Osteoblast (primary cell): ENCODE measurements at places on chromosomes 16 and 17.

GRCh38 chr17:17548044-17548443 is 43.5 kb downstream of the PEMT start:
- no peaks in the 10 kb centered on the region for H3K27me3 ChIP-seq
- H3K4me3 ChIP-seq = no peak overlapping the region
- H3K36me3 ChIP-seq = no peaks in the 10 kb centered on the region
- no peak overlapping the region for H3K27ac ChIP-seq
- peaks cover 12% of the 10 kb centered on the region for H3K4me1 ChIP-seq

DNA sequence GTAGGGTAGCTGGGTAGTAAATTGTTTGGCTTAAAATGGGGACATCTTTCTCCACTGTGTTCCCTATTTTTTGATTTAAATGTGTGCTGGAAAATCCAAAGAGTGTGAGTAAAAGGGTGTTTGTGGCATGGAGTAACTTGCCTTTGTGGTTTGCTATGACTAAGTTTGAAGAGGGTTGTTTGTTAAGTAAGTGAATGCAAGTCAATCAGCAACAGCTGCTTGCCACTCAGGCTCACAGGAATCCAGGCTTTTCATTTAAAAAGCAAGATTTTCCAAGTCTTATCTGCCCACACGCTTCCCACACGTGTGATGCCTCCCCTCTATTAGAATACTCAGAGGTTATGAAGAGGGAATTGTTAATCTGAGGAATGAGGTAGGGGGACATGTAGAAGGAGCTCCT is 847.7 kb upstream of the RBFOX1 start:
- no peak overlapping the region for H3K4me3 ChIP-seq
- H3K27ac ChIP-seq = no peak overlapping the region
- H3K36me3 ChIP-seq = no peaks in the 10 kb centered on the region

- no peak for DNase-seq
- peaks cover 36% of the 10 kb centered on the region for H3K4me1 ChIP-seq
- H3K4me3 ChIP-seq = no peak overlapping the region
- no peaks in the 10 kb centered on the region for H3K36me3 ChIP-seq
These were observed 66.1 kb upstream of the BCAR1 start for GRCh38 chr16:75317532-75317931.

GRCh38 chr17:64739316-64740058 is 77.4 kb upstream of the SMURF2 start:
- peak overlapping the region; percentile 96 for H3K27ac ChIP-seq
- DNase-seq = peak; percentile 80
- H3K4me3 ChIP-seq = peak overlapping the region; percentile 33
- peaks cover 35% of the 10 kb centered on the region for H3K4me1 ChIP-seq
- no peaks in the 10 kb centered on the region for H3K27me3 ChIP-seq

GRCh38 chr17:50797135-50797810 is 30.0 kb upstream of the ANKRD40CL start:
- no peak overlapping the region for H3K4me3 ChIP-seq
- no peaks in the 10 kb centered on the region for H3K4me1 ChIP-seq
- no peaks in the 10 kb centered on the region for H3K27me3 ChIP-seq
- no peak overlapping the region for H3K27ac ChIP-seq
- H3K36me3 ChIP-seq = no peaks in the 10 kb centered on the region

DNA sequence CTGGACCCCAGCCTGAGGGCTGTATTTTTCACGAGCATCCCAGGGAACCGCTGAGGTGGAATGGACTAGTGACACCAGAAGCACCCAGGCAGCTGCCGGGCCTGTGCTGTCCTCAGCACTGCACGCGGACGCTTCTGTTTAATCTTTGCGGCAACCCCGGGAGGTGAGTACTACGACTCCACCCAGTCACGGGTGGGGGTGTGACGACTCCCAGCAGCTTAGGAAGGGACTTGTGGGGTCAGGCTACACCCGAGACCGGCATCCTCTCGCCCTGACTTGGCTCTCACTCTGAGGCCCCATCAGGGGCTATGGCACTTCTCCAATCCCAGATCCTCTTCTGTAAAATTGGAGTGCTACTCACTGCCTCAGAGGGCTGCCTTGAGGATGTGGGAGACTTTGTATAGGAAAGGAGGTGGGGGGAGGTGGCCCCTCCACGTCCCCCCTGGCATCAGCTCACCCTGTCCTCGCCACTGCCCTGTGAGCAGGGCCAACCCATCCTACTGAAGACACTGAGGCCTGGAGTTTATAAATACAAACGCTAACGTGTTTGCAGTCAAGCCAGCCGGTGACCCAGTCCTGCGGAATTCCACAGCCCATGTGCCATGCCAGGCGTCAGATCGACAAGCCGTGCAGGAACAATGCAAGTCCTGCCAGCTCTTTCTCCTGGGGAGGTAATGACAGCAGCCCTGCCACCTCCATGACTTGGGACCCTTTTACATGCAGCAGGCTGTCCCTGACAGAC is 44.4 kb downstream of the PPL start:
- H3K27me3 ChIP-seq = peaks cover 4% of the 10 kb centered on the region
- H3K4me3 ChIP-seq = no peak overlapping the region
- no peaks in the 10 kb centered on the region for H3K4me1 ChIP-seq
- DNase-seq = peak; percentile 91

DNA sequence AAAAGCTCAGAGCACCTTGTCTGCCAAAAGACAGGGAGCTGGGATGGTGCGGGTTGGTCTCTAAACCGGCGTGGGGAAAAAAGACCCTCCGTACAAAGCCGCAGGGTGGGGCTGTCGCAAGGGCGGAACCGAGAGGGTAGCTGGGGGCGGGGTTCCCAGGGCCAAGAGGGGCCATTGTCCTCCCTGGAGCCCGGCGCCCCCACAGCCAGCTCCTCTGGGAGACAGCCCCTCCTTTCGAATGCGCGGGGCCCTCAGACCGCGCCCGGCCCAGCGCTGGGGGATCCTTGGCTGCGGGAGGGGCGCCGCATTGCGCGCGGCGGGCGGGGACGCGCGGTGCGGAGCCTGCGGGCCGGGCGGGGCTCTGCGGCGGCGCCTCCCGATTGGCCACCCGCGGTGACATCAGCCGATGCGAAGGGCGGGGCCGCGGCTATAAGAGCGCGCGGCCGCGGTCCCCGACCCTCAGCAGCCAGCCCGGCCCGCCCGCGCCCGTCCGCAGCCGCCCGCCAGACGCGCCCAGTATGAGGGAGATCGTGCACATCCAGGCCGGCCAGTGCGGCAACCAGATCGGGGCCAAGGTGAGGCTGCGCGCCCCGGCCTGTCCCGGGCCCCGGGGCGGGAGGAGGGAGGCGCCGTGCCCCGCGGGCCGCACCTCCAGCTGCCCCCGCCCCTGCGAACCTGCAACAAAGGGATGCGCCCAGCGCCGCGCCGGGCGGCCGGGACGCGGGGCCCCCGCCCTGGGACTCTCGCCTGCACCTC is at the start of gene TUBB3:
TSS of gene TUBB3 (plus strand) at position 459 of the 756 bp plus-strand sequence. CDS start at position 519, 60 bp downstream.
- H3K27me3 ChIP-seq = no peaks in the 10 kb centered on the region
- peak; percentile 100 for DNase-seq
